Astrocyte of the spinal cord (primary cell): ENCODE measurements at places on chromosomes 3 and 15.

DNA sequence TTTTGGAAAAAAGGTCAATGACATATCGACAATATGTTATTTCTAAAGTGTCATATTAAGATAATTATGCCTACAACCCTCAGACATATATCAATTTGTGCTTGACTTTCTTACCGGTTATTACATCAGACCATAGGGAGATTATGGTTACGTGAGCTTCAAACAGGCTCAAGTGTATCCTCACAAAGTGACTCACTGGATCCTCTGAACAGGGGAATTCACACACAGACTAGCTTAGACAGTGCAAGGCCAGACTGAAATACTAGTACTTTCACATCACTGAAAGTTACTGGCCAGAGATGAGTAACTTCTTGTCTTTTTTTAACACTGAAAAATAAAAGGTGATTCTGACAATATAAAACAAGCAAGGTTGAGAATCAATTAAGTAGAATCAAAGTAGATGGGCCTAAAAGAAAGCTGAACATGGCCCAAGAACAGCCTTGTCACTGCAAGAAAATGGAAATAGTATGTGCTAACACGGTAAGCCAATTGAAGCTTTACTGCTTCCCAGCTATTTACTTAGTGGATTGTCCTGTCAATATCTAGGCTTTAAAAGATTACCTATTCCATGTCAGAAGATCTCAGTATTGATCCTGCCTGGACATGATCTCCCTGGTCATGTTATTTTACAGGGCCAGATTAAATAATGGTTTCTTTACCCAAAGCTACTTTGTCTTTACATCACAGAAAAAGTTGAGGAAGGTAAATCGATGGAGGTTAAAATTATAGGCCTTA is 848.6 kb downstream of the ROBO1 start:
- DNase-seq = peak; percentile 92

DNA sequence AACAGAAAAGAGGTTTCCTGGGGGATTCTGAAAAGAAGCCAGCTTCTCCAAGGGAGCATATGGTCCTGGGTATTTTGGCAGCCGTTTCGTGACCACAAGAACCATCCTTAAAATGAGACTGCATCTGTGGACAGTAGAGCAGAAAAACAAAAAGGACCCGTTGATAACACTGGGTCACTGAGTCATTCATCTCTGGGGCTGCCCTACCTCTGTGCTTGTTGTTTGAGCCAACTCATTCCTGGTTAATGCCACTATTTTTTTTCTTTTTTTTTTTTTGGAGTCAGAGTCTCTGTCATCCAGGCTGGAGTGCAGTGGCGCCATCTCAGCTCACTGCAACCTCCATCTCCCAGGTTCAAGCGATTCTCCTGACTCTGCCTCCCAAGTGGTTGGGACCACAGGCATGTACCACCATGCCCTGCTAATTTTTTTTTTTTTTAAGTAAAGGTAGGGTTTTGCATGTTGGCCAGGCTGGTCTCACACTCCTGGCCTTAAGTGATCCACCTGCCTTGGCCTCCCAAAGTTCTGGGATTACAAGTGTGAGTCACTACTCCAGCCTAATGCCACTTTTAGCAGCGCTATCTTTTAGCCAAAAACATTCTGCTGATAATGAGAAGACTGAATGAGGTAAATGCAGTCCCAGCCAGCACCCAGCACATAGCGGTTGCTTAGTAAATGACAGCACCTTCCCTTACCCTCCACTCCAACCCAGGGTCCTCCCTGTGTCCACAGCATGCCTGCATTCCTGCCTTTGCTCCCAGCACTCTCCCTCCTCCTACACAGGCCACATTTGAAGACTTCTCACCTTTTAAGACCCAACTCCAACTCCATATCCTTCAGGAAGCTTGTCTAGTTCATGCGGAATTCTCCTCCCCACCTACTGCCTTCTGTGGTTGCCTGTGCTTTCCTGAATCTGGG is 9.1 kb upstream of the ISL2 start:
- DNase-seq = no peak

DNA sequence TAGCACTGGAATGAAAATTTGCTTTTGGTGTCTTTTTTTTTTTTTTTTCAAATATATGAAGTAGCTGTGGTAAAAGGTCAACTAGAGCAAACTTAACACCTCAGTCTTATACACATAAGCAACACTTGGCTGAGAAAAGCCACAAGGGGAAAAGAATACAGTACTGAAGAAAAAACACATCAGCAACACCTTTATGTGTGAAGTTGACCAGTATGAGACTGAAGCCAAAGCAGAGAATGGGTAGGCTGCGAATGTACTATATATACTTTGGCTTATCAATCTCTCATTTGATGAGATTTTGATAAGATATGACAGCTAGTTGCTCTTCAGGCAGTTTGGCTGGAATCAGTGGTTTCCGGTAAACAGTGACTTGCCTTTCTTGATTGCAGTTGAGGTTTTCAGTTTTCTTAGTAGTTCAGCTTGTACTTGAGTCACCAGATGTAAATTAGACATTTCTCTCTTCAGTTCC is 22.0 kb upstream of the ZCWPW2 start:
- DNase-seq = peak; percentile 36

DNA sequence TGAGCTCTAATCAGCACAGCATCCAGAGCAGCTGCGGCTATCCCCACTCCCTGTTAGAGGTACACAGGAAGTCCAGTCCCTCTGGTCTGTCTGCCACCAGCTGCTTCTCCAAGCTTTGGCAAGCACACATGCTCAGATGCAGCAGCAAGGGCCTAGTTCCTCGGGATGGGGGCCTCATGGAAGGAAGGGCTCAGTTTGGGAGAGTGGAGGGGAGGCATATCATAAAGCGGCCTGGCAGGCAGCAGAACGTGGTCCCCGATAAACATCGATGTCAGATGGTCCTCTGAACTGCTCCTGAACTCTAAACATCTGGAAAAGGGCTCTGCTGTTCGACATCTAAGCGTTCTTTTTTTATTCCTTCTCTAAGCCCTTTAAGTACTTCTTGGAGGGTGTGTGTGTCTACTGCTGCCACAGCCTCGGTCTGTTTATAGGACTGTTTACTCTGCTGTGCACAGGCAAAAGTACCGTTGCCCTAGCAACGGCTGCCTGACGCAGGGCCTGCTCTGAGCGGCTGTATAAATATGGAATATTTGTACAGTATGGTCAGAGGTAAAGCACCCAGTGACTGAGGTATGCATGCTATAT is 74.6 kb downstream of the PRICKLE2 start:
- peak; percentile 96 for DNase-seq

GRCh38 chr15:61130950-61131942 is 97.9 kb downstream of the RORA start:
- DNase-seq = no peak

DNA sequence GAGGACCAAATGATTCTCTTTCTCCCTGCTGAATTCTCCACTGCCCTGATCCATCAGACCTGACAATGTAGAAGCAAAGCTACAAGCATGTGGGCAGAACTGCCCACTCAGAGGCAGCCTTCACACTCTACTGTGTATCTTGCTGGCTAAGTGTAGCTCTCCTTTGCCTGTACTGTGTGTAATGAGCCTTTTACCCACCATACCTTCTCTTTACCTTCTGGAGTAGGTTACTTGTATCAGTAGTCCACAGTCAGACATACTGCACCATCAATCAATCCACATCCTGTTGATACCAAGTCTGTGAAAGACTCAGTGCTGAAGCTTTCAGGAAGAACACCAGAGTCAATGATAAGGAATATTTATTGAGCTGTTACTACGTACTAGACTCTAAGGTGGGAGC is 440.7 kb upstream of the ARHGEF26 start:
- DNase-seq = no peak

GRCh38 chr3:188775412-188775811 is 396.4 kb upstream of the TPRG1 start:
- no peak for DNase-seq

GRCh38 chr3:73474619-73475018 is 150.1 kb downstream of the PDZRN3 start:
- no peak for DNase-seq

DNA sequence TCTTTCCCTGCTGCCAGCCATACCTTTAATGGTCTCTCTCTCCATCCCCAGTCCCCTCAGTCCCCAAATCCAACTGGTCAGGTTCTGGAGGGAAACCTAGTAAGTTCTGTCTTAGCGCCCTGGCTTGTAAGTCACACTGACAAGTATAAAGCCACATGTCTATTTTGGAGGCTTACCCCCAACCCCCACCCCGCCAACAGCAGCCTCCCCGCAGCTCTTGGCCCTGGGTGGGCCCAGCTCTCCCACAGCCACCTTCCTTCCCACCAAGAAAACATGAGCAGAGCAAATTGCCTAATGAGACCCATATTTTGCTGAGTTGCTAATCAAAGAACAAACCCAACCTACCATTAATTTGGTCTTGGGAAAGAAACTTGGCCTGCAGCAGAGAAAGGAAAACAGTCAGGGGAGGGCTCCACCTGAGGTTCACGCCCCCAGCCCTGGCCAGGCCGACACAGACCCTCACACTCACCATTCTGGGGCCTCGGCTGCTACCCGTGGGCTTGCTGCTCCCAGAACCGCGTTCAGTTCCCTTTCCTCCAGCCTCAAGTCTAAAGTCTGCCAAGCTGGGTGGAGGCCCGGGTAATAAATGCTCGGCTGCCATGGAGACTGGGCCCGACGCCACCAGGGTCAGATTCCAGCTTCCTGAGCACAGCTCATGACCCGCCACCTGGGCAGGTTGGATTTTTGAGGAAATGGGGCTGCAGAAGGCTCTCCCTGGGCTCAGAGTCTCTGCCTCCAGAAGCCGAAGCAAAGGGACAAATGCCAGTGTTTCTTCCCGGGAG is at the start of gene CALML4:
TSS of gene CALML4 (minus strand) at position 557 of the 782 bp plus-strand sequence. CDS start at position 472, 85 bp downstream.
- DNase-seq = peak; percentile 33

DNA sequence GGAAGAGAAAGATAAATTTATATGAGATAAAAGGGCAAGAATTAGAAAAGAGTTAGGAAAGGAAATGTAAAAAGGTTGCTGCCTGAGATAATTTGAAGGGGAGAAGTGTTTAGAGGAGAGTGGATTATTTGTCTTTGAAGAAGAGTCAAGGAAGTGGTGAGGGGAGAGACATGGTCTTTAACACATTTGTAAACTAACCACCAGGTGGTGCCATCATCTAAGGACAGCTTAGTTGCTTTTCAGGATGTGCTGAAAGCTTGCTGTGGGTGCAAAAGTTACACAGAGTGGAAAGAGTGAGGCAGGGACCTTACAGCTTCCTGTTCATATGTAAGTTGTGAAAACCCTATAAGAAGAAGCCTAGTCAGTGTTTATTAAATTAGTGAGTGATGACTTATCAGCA is 114.1 kb upstream of the DNAJC19 start:
- DNase-seq = no peak

DNA sequence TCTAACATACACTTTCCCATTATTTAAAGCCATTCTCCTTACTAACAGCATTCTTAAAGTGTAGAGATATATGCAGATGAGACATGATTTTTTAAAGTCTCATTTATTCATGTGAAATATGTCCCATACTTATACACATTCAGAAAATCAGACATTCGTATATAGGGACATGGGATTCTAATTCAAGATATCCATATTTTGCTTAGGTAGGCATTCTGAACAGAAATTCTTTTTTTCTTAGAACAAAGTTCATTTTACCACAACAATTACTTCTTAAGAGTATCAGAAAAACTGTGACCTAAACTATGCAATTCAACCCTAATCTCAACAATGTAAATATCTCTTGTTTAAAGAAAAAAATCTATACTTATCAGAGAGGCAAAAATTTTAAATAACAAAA is 16.2 kb downstream of the DCUN1D1 start:
- no peak for DNase-seq

GRCh38 chr3:51964521-51964920 is 2.7 kb downstream of the PCBP4 start:
- no peak for DNase-seq

GRCh38 chr3:55524565-55525244 is 37.6 kb upstream of the WNT5A start:
- DNase-seq = peak; percentile 84

DNA sequence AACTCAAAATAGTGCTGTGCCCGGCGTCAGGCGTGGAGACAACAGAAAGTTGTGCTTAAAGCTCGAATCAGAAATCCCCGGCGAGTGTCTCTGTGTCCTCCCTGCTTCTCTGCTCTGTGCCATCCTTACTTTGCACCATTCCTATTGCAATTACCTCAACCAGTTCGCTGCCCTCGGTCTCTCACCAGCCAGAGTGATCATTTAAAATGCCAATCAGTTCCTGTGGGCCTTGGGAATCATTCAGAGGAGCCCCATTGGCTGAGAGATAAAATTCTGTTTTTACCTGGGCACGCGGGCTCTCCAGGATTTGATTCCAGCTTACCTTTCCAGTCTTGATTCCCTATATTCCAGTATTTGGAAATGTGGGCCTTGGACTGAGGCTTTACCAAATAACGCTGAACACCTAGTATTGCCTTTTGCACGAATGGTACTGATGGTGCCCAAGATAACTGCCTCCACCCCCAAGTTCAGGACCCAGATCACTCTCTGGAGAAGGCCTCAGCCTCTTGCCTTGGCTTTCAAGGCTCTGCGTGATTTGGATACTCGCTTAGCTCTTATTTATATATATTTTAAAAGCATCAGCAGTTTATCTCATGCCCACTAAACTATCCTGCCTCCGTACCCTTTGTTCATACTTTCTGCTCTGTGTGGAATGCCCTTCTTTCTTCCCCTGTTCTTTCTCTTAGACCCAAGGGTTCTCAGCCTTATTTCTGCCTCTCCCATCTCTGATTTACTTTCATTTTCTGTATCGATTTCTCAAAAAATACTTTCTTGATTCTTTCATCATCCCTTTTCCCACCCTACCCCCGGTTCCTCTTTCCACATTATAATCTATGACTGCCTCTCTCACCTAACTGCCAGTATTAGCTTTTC is 863 bp downstream of the PSMA4 start:
- DNase-seq = peak; percentile 8

GRCh38 chr3:147417551-147418295 is 8.6 kb downstream of the ZIC1 start:
- DNase-seq = peak; percentile 63

DNA sequence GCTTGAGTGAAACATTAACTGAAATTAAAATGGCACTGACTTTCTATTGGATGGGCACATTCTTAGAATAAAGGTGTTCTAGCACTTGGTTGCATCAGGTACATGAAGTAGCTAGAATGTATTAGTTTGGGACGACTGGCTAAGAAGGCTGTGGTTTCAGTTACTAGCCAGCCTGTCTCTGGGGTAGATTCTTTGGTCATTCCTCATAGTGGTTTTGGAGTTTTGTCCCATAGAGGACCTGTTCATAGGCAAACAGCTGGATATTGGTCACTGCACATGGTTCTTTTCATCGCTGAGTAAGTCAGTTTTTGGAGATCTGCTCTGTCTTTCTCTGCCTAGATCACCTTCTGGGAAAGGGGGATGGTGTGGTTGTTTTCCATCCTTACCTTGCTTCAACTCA is 55.3 kb downstream of the ADAMTSL3 start:
- peak; percentile 35 for DNase-seq
